ENCODE measurements at places on chromosomes 11 and 22.

- no peak for DNase-seq
These were observed 13.8 kb upstream of the PAMR1 start for GRCh38 chr11:35539256-35539655.

DNA sequence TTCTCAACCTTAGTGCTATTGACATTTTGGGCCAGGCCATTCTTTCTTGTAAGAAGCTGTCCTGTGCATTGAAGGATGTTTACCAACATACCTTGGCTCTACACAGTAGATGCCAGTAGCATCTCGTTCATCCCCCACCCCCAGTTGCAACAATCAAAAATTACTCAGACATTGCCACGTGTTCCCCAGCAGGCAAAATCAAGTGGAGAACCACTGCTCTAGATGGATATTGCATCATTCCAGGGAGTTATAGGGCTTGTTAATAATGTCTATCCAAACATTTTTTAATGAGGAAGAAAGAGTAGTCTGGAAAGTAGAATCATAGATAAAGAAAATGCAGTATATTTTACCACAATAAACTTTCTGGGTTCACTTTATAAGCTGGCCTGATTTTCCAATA is 64.1 kb downstream of the PRMT3 start:
- DNase-seq = no peak

DNA sequence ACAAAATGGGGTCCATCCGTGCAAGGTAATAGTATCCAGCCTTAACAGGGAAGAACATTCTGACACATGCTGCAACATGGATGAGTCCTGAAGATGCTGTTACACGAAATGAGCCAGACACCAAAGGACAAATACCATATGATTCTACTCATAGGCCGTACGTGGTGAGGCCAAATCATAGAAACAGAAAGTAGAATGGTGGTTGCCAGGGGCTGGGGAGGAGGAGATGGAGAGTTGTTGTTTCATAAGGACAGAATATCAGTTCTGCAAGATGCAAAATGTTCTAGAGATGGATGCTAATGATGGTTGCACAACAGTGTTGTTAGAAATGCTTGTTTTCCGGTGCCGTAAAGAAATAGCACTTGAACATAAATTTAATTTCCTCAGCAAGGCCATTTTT is 2.6 kb downstream of the TBX10 start:
- DNase-seq = no peak

DNA sequence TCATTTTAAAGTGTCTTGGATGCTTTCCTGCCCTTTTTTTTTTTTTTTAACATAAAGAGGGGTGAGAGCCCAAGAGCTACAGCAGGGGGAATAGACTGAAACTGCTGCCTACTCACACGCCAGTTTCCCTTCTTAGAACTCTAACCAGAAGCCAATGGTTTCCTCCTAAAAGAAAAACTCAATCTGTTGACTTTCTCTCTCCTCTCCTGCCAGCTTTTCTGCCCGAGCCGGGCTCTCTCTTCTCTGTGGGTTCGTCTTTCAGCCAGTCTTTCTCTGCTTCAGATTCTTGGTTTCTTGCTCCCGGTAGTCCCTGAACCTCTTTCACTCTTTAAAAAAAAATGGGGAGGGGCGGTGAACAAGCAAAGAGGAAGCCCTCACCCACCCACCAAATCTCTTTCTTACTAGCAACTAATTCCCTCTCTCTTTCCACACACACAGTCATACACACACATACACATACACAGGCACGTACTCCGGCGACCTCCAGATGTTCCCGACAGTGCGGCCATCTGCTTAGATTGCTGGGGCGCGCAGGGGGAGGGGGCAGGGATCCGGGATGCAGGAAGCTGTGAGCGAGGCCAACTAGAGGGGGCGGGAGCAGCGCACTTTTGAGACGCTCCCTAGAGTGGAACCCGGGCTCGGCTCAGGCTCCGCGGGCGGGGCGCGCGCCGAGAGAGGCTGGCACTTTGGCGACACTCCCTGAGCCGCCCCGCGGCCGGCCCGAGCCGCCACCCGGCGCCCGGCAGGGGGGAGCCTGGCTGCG is 444 bp upstream of the TSKU start:
- DNase-seq = peak; percentile 62

GRCh38 chr22:31968022-31968421 is 23.7 kb downstream of the YWHAH start:
- DNase-seq = no peak

DNA sequence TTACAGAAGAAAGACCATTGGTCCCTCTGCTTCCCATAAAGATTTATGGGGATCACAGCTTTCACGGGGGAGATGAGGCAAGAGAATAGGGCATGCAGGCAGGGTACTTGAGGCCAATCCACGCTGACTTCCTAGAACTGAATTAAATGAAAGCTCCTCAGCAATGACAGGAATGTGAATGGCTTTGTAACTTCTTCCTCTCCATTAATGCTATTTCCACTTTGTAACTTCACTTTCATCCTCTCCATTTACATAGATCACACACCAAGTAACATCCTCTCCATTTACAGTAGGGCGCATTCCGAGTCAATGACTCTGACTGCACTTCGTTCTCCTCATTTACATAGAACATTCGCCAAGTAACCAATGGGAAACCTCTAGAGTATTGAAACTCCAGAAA is 89.8 kb downstream of the PIWIL4 start:
- no peak for DNase-seq

DNA sequence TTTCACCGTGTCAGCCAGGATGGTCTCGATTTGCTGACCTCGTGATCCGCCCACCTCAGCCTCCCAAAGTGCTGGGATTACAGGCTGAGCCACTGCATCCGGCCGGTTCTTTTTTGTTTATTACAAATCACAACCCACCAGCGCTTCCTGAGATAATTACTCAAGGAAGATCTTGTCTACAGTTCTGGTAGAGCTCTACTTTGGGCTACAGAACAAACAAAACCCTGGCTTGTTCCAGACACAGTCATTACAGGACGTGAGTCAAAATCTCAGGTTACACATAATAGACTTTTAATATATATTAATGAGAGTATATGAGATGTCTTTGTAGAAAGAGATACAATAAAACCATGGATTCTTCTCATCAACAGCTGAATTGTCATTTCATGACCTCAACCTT is 42.8 kb upstream of the NUP50 start:
- DNase-seq = no peak

DNA sequence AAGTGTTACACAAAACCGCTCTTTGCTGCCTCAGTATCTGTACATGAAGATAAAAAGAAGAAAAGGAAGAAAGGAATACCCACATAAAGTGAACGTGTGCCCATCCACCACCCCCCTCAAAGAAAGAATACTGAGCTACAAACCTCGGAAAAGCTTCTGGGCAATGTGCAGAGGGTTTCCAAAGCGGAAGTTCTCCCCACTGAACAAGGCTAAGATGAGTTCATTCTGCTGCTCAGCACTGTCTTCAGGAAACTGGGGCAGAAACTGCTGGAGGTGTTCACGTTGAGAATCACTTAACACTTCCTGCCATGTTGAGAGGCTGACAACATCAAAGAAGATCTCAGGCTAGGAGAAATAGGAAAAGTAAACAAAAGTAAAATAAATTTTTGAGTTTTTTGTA is 6.9 kb downstream of the NFRKB start:
- no peak for DNase-seq

- no peak for DNase-seq
These were observed 56.8 kb upstream of the FGF3 start for GRCh38 chr11:69876013-69876412.

GRCh38 chr11:62466444-62466843 is 47.6 kb downstream of the SCGB1A1 start:
- no peak for DNase-seq

- no peak for DNase-seq
These were observed 13.2 kb downstream of the OOSP3 start for GRCh38 chr11:59891781-59892181.

DNA sequence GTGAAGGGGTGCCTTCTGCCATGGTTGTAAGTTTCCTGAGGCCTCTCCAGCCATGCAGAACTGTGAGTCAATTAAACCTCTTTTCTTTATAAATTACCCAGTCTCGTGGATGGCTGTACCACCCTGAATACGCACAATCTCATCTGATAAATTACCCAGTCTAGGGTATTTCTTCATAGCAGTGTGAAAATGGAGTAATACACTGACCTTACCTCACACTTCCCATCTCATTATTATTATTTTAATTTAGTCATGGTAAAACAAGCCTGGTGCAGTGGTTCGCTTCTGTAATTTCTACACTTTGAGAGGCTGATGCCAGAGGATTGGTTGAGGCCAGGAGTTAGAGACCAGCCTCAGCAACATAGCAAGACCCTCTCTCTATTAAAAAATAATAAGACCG is 30.5 kb upstream of the CYB5R3 start:
- DNase-seq = no peak

- DNase-seq = no peak
These were observed 8.4 kb downstream of the FXYD6 start for GRCh38 chr11:117868088-117868487.

- DNase-seq = peak; percentile 65
These were observed 118.1 kb downstream of the ETS1 start for GRCh38 chr11:128469220-128469619.

GRCh38 chr22:43745411-43745770 is 66.7 kb downstream of the EFCAB6 start:
- DNase-seq = no peak

DNA sequence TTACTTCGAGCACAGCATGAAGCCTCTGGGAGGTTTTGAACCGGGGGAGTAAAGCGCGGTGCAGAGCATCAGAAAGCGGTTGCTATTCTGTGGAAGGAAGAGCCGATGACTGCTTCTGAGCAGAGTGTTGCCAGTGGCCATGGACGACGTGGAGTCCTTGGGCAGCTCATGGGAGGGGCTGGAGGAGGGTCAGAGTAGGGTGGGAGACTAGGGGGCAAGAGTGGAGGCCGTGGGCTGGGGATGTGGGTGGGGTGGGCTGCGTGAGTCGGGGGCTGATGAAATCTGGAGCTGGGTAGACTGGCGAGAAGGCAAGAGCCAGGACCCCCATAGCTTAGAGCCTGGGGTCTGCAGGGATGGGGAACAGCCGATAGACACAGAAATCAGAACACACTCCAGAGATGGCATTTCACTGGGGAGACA is 40.2 kb downstream of the TBC1D22A start:
- DNase-seq = no peak

GRCh38 chr11:14741195-14741594 is 97.6 kb downstream of the PDE3B start:
- no peak for DNase-seq

- DNase-seq = no peak
These were observed 65.9 kb upstream of the BLID start for GRCh38 chr11:122181893-122182292.

DNA sequence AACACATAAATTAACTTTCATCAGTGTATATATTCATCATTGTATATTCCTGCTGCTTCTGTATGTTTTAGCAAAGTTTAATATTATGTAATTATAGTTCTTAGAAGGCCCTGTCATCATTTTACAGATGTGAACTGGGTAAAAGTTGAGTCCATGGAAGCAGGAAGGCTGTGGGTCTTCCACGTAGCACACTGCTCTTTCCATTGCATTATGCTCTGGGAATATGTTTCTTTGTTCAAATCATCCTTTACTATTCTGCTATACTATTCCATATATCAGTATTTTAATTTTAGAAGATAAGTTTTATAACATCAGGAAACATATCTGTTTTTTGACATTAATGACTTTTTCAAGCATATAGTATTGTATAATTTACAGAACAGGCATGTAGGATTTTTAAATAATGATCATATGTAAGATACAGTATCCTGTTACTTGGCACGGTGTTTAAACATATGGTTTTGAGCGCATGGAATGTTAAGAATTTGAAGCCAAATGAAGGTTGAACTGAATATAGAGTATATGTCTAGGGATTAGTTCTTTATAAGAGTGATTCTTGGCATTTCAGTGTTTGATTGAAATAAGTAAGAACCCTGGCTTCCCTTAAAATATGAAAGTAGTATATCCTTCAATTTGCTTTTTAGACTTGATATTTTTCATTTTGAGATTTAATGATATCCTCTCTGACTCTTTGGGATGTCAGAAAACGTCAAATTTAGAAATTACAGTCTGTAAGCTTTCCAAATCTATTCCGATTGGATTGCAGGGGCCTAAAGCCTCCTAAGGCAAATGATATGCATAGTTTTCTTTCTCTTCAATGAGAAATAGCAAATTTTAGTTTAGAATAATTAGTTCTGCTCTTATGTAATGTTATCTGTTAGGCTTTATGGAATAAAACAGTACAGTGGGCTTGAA is 8.6 kb downstream of the CCDC81 start:
- DNase-seq = no peak

GRCh38 chr11:118108513-118108912 is 21.8 kb upstream of the SMIM35 start:
- DNase-seq = no peak

GRCh38 chr22:31583861-31584485 is 78.0 kb downstream of the PISD start:
- no peak for DNase-seq

DNA sequence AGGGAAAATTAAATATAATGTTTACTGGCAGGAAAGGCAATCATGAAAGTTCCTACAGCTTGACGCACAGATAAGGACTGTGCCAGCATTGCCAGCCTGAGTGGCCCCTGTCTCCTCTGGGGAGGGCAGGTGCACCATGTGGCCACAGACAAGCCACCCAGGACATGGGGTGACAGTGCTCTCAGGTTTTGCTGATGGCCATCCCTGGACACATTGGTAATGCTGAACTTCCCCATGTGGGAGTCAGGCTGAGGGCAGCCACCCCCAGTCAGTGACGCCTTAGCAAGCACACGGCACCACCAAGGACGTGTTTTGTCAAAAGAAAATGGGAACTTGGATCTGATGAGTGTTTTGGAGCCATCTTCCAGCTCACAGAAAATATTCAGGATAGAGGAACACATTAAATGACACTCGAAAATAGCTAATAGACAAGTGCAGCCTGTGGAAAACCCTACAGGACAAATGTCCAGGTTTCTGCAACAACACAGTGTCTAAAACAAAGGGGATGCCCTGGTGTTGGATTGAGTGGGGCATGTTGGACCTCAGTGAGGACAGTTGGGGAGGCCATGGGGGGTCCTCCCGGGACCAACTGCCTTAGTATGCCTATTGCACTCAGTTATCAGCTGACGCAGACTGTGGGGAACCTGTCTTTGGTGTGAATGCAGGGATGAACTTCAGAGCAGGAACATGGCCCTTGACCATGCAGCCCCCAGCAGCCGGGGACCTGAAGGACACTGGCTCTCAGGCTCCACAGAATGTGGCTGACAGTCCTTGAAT is 1450.5 kb downstream of the BRD1 start:
- no peak for DNase-seq
